ENCODE measurements at places on chromosomes 3 and 15. TPM values are rescaled to one million over a fixed set of nuclear protein-coding genes. Genes with fewer than 3 reads are reported as not detected.

The ZNF80 gene
- not detected for total RNA-seq

The SLC51A gene
- total RNA-seq, result not detected

The LRRC2 gene
- total RNA-seq, result not detected

The CCDC13 gene
- 0.48 TPM for total RNA-seq

The ASB14 gene
- total RNA-seq, result not detected

The DCLK3 gene
- not detected for total RNA-seq

The SLC12A1 gene
- total RNA-seq, result not detected

The GP9 gene
- total RNA-seq, result not detected

The APEH gene
- total RNA-seq, result 60.4 TPM

The PLSCR2 gene
- not detected for total RNA-seq
